ENCODE measurements at places on chromosomes 12 and 14. TPM values are rescaled to one million over a fixed set of nuclear protein-coding genes. Genes with fewer than 3 reads are reported as not detected.

DNAH10 gene
- 1.6 TPM for polyA plus RNA-seq

AMDHD1 gene
- polyA plus RNA-seq: 0.18 TPM

NANOG gene
- polyA plus RNA-seq: 0.13 TPM

PTPN6 gene
- polyA plus RNA-seq: 5.0 TPM

- DNase-seq: no peak
Measured at GRCh38 chr14:95707327-95707726, 6.6 kb downstream of the TCL1A start.

DNA sequence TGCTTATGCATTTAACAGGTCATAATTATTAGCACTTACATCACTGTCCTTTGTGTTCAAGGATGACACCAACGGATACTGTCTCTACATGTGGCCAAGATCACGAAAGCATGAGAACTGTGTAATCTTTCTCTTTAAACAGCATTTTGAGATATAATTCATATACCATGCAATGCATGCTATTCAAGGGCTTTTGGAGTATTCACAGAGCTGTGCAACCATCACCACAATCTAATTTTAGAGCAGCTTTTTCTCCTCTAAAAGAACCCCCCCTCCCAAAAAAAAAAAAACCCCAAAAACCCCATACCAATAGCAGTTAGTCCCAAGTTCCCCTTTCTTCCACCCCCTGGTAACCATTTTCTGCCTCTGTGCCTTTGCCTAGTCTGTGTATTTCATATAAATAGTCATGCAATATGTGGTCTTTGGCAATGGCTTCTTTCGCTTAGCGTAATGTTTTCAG lies 60.6 kb downstream of the SPRING1 start:
- DNase-seq: no peak

DNA sequence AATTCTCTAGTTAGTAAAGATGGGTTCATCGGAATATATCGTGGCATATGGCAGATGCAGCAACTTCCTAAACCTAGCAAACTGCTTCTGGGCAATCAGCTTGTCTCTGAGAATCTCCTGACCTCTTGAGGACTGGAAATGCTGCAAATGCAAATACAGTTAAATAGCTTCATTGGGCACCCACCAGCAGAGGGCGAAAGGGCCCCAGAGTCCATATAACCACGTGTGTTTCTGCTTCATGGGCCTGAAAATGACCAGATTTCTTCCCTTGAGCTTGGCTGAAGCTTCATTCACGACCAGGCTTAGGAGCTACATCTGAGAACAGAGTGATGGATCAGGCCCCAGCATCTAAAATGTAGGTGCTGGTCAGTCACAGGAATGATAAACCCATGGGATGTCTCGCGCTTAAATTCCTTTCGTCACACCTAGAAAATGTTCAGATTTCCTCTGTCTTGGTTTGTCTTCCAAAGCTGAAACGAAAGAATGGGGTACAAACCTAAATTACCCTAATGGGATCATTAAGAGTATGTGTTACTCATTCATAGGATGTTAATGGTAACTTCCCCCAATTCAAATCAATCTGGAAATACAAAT lies 1482.5 kb upstream of the TMEM132C start:
- no peak for DNase-seq
